Naive thymus-derived CD8-positive, alpha-beta T cell (primary cell): ENCODE measurements at places on chromosomes 11 and 22.

GRCh38 chr11:90757849-90758494 is 535.1 kb upstream of the CHORDC1 start:
- DNase-seq: no peak

DNA sequence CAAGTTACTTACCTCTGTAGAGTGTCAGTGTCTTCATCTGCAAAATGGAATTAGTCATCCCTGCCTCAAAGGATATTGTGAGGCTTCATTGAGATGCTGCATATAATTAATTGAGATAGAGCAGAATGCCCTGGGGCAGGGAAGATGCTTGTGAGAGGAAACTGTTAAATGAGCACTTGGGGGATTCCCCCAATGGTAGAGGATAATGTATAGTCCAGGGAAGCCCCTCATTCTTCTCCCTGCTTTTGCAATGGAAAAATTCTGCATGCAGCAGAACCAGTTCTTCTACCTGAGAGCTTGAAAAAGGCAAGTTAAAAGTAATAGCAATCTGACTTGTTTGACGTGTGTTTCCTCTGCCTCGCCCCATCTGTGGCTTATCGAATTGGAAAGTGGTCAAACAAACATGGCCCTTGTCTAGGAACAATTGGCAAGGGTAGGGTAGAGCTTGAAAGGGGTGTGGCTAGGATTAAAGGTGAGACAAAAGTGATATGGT is 90.9 kb downstream of the NAV2 start:
- DNase-seq: no peak

DNA sequence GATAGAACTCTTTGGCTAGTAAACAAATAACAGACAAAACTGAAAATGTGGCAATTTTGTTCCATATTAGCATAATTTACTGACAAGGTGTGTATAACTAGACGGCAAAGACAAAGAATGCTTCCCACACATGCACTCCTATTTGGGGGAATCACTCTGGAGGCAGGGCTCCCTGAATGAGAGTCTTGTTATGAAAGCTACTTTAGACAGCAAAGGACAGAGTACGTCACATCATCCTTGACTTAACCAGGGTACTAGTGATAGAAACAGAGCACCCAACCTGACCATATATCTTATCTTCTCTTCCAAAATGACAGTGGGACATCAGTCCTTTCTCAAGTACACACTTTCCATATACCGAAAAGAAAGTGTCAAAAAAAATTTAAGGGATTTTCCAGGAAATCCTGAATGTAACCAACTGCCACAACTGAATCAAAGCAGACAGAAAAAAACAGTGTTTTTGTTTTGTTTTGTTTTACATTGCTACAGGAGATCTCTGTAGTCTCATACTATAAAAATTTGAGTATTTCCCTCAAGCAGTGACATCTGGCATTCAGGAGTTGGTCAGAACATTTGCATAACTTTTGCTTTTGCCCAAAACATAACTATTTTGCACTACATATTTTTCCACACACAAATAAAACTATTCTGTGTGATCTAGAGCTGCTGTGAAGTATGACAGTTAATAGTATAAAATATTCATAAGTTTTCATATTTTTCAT is 98.9 kb downstream of the ARHGAP20 start:
- no peak for DNase-seq

- DNase-seq: peak; percentile 51
Measured at GRCh38 chr22:20464096-20464614, 26.5 kb upstream of the SCARF2 start.

DNA sequence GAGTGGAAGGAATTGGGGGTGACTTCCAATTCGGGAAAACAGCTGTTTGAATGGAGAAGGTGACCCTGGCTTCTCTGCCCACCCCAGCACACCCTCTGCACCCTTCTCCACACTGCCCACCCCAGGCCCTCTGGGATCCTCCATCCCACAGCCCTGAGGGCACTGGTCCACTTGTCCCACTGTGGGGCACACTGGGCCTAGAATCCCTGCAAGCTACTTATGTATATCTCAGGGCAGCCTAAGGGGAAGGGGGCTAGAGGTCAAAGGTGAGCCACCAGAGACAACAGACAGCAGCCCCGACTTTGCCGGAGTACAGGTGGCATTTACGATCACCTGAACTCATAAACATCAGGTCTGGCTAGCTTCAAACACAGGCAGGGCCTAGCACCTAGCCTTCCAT is 673 bp upstream of the SCUBE2 start:
- no peak for DNase-seq

DNA sequence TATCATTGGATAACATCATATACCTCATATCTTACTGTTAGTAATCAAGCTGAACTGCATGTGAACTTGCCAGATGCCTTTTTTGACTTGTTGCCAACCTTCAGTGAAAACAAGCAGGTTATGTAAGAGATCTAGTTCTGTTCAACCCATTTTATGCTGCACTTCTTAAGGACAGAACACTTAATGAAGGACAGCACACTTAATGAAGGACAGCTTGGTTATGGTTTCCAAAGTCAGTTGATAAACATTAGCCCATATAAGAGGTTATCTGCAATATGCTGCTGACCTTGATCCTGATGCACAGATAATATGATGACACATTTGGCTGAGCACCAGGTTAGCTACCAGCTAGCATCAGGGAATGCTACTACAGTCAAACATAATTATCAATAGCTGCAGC is 358.7 kb upstream of the PDGFD start:
- no peak for DNase-seq

DNA sequence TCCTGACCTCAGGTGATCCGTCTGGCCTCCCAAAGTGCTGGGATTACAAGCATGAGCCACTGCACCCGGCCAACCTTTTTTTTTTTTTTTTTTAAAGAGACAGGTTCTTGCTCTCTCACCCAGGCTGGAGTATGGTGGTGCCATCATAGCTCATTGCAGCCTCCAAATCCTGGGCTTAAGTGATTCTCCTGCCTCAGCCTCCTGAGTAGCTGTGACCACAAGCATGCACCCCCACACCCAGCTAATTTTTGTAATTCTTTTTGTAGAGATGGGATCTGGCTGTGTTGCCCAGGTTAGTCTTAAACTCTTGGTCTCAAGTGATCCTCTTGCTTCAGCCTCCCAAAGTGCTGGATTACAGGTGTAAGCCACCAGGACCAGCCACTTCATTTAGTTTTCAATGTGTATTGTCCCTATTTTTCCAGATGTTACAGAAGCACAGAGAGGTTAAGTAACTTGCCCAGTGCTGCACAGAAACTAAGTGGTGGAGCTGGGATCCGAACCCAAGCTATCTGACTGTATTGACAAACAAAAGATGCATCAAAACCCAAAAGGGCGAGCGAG is 55.6 kb upstream of the GRK3 start:
- DNase-seq: no peak

- no peak for DNase-seq
Measured at GRCh38 chr11:69598147-69598546, 42.8 kb upstream of the CCND1 start.

DNA sequence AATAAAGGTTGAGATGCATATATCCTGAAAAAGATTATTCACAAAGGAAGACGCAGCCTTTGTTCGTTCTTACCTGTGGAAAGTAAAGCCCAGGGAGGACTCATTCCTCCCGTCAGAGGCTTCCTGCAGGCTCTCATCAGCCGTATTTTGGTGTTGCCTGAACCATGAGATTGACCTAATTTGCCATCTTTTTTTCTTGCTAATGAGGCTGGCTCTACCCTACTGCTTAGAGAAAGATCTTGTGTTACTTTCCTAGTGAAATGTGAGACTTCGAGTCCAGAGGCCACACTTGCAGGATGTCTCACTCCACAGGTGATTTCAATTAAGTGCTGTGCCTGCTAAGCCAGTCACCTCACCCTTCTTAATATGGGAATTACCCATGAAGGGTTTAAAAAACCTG is 269.9 kb downstream of the NTM start:
- no peak for DNase-seq

- DNase-seq: no peak
Measured at GRCh38 chr11:2516276-2517015, 71.6 kb downstream of the KCNQ1 start.

- no peak for DNase-seq
Measured at GRCh38 chr11:66107600-66108510, 37.8 kb downstream of the PACS1 start.

DNA sequence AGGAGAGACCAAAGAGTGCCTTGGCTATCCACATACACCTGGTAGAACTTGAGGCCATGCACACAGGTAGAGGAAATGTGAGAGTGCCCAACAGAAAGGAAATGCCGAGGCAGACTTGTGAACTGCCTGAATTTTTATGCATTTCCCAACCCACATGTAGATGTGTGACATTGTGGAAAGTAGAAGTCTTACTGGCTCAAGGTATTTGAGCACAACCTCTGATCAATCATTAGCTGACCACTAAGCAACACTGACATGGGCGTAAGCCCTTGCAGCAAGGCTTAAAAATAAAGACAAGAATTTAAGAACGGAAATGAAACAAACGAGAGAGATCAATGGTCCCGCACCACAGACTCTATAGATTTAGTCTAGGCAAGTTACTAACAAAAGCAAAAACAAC is 62.6 kb downstream of the POLD3 start:
- DNase-seq: no peak

DNA sequence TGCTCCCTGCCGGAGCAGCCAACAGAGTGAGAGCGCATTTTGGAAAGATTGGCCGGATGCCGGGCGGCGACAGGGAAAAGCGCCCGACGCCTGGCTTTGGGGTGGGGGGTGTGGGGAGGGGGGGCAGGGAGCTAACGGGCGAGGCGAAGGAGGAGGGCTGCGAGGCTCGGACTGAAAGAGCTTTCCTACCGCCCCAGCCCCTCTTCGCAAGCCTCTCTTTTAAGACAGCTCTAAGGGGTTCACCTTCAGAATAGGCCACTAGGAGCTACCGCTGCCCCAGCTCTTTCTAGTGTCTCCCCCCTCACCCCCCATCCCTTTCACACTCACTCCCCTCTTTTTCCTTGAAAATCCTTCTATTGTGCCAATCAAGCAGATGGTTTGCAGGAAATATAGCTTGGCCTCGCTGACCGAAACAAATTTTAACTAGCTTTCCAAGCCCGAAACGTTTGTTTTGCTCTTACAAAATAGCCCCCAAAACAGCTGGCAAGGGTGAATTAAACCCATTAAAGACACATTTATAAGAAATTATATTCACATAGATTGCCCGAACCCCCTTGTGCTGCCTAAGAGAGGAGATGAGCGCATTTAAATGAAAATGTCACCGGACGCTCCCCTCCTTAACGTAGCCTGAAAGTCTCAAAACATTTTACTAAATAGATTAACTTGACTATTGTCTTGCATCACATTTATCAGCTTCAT is 3.7 kb upstream of the DBX1 start:
- DNase-seq: no peak

- no peak for DNase-seq
Measured at GRCh38 chr22:32695451-32695891, 106.0 kb upstream of the TIMP3 start.

GRCh38 chr11:12016246-12016645 is 7.8 kb upstream of the DKK3 start:
- DNase-seq: no peak

DNA sequence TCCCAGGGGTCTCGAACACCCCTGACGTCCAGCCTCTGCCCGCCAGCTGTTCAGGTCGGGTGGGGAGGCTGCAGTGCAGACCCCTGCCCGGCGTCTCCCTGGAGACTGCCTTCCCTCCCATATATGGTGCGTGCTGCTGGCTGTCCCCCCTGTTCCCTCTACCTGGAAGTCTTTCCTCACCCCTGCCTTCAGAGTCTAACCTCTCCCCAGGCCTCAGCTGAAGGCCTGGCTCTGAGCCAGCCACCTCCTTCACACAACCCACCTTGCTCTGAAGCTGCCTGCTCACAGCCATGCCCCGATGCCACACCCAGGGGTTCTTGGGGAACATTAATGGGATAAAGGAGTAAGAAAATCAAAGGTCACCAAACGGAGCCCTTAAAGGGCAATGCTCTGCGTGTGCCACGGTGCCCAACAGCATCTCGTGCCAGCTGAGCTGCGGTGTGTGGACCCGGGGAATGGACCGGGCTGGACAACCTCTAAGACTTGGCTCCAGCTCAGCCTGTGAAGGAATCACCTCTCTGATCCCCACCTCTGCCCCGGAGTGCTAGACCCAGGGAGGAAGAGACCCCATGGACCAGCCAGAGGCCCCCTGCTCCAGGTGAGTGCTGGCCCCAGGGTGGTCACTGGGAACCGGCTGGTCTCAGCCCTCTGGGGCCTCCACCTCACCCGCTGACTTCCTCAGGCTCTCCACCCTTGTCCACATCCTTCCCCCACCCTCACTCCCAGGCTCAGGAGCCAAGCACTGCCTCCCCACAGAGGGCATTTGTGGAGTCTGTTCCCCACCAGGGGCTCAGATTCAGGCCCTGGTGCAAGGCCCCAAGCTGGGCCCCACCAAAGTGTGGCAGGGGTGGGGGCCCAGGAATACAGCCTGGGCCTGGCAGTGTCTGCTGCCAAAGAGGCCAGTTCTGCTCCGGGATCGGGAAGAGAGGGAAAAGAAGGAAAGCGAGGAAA is at the start of gene NLRP6:
Gene NLRP6, plus strand, starts transcription at position 407 of the 951 bp plus-strand sequence. Its CDS starts 163 bp downstream, at position 570.
- peak; percentile 60 for DNase-seq

GRCh38 chr11:88016392-88017170 is 158.7 kb downstream of the RAB38 start:
- DNase-seq: peak; percentile 12

DNA sequence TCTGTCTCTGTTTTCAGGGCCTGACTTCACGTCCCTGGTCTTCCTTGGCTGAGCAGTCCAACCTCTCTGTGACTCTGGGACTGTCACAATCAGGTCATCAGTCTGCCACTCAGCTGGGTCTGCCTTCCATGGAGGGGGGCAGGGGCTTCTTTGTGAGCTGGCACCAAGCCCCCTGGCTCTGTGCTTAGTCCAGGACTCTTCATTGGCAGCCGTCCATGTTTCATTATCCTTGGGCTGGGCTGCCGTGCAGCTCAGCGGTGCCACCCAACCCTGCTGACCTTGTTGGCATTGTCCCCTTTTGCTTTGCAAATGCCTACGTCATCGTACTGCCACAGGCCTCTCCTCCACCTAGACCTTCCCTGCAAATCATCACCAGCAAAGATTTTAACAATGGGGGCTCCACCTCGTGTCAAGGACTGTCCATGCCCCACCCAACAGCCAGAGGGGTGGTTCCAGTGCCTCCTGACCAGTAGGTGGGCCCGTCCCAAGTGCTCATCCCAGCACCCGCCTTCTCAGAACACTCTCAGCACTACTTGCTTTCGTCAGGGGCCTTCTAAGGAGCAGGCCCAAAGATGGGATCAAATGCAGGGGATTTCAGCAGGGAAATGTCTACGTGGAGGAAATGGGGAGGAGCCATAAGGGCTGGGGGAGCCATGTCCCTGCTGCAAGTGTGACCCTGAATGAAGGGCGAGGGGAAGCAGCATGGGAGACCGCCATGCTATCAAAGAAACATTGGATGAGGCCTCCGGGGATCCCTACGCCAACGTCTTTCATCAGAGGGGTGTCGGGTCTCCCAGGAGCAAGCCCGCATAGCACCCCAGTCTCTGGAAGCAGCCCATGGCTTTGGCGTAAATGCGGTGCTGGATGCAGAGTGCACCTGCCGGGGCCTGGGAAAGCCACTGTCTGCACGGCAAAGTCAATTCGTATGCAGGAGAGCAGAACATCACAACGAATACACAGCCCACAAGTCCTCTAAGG is 18.2 kb downstream of the KRTAP5-6 start:
- no peak for DNase-seq

DNA sequence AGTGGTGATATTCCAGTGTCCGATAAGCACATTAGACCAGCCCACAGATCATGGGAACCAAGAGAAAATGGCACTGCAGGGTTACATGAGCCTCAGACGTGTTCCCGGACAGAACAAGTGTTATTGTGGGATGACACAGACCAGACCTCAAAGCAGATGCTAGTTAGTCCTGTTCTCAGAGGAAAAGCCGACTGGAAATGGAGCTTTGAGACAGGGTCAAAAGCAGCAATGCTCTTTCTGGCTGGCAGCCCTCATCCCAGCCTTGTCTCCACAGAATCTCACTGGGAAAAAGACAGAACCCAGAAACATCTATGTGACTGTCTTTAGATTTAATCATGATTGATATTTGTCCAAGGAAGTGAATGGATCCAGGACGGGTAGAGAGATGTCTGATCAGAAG is 506.8 kb downstream of the INSC start:
- no peak for DNase-seq
